ENCODE measurements at places on chromosomes 5 and 9.
A peak's percentile ranks its signal among the peaks of the same experiment; 100 is the strongest.

- DNase-seq = peak; percentile 71
These were observed 523 bp downstream of the MAML1 start for GRCh38 chr5:179732918-179733771.

- no peak for DNase-seq
These were observed 97.1 kb upstream of the TBCA start for GRCh38 chr5:77873239-77873638.

- no peak for DNase-seq
These were observed 86.0 kb upstream of the EQTN start for GRCh38 chr9:27382975-27383374.

DNA sequence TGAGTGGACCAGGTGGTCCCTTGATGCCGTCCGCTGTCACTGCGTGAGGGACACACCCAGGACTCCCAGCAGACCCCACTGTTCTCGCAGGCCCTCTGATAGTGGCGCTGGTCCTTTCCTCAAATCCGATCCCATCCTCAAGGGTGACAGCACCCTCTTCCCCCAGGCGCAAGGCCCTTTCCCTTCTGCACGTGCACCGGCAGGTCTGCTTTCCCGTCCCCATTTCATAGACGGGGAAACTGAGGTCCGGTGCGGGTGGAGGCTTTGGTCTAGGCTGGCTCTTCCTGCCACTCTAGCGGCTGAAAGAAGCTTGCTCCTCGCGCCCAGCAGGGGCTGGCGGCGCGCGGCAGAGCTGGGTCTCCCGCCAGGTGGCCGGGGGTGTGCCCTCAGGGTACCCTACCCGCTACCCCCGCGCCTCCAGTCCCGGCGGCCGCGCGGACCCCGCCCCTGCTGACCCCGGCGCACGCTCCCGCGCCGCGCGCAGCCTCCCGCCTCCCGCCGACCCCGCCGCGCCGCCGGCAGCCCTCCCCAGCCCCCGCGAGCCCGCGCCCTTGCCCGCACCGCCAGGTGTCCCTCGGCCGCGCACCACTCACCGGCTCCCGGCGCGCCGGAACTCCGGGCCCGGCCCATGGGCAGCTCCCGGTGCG, 453 bp downstream of the RASGEF1C start:
- no peak for DNase-seq

DNA sequence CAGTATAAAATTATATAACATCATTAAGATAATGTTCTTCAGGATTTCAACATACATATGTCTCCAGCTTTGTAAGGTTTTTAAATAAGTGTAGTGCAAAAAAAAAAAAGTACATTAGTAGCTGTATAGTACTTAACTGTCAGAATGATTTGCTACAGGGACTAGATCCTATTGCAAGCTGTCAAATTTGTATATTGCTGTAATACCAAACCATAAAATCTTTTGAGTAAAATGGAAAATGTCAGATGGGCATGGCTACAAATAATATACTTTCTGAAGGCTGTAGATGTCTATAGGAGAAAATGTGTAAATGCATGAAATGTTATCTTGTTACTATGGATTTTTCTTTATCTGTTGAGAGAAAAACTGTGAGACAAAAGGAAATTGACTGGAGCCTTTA, 298.5 kb downstream of the KDM4C start:
- DNase-seq = no peak

- DNase-seq = peak; percentile 98
These were observed 30.9 kb downstream of the GALNT10 start for GRCh38 chr5:154221371-154221896.

DNA sequence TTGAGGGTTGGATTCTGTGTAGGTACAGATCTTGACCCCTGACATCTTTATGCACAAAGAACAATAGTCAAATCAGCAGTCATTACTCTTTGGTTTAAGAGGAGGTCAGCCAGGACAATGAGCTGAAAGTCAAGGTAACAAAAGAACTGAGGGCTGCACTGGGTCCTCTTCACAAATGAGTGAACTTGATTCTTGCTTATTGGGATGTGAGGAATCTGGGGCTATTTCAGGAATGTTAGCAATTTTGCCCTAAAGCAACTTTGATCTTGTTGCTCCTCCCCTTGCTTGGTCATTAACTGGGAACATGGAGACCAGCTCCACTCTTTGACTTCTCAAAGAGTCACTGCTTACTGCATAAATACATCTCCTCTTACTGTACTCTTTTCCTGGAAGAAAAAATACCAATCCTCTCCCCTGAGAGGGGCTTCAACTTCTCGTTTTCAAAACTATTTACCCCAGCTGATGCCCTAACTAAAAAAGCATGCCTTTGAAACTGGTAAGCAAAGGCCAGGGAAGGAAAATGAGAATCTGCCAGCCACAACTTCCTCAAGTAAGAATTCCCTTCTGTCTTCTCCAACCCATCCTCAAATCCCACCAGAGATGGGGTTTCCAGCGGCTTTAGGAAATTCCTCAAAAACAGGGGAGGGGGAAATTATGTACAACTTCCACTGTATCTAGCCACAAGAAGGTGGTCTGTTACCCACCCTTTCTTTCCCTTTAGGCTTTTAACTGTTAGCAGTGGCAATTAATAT, 368.3 kb downstream of the ENC1 start:
- peak; percentile 80 for DNase-seq

- DNase-seq = no peak
These were observed 110.8 kb downstream of the HMHB1 start for GRCh38 chr5:143922718-143923117.

DNA sequence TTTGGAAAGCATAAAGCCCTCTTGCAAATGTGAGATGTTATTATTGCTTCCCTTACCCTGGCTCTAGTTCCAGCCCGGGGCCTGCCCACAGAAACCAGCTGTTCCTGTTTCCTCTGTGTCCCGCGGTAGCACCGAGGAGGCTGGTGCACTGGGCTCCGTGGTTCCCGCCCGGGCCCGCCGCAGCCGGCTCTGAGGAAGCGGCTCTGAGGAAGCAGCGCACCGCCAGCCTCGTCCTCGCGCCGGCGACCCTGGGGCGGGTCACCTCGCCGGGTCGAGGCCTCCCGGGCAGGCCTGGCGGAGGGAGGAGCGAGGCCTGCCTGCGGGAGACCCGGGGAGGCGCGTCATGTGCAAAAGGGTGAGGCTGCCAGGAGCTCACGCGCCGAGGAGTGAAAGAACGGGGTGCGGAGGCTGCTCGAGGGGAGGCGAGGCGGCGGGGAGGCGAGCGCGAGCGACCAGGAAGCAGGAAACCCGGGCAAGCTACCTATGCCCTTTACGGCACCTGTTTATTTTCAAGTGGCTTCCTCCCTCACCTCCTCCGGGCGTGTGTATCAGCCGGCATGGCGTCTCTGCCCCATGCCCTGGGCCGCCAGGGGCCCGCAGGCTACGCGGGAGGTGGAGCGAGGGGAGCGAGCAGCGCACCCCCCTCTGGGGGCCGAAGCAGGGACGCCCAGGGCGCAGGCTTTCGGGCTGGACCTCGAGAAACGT, 61.3 kb upstream of the MEGF10 start:
- peak; percentile 86 for DNase-seq

GRCh38 chr5:98144710-98145109, 628.8 kb upstream of the RGMB start:
- no peak for DNase-seq

DNA sequence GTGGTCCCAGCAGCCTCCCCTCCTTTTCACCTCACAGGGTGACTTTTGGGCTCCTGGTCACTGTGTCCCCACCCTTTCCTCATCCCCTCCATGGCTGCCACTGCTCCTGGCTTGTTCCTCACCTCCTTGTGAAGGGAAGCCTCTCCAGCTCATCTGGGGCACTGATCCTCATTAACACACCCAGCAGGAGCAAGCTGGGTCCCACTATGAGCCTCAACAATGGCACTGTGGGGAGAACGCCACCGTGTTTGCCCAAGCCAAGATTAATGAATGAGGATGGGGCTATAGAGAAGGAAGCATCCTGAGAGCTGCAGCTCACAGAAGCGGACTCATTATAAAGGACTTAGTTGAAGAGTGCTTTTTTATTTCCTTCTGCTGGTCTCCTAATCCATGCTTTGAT, 118.4 kb downstream of the MARCHF11 start:
- no peak for DNase-seq

- DNase-seq = no peak
These were observed 243.5 kb downstream of the MAST4 start for GRCh38 chr5:66839636-66840185.

DNA sequence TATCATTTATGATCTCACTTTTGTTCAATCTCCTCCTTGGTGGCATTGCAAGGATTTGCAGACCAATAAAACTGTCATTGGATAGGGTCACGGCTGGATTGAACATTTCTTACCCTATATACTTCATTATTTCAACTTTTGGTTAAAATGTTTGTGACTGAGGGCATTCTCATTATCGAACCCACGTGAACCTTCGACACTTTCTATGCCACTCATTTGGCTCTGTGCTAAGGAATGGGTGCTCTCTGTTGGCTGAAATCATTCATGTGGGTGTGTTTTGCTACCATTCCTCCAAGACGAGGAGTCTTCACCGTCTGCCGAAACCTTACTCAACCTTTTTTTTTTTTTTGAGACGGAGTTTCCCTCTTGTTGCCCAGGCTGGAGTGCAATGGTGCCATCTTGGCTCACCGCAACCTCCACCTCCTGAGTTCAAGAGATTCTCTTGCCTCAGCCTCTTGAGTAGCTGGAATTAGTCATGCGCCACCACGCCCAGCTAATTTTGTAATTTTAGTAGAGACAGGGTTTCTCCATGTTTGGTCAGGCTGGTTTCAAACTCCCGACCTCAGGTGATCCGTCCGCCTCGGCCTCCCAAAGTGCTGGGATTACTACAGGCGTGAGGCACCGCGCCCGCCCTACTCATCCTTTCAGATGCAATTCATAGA, 62.5 kb downstream of the CSNK1A1 start:
- DNase-seq = no peak

GRCh38 chr9:4152876-4153275, 147.0 kb downstream of the GLIS3 start:
- DNase-seq = no peak

DNA sequence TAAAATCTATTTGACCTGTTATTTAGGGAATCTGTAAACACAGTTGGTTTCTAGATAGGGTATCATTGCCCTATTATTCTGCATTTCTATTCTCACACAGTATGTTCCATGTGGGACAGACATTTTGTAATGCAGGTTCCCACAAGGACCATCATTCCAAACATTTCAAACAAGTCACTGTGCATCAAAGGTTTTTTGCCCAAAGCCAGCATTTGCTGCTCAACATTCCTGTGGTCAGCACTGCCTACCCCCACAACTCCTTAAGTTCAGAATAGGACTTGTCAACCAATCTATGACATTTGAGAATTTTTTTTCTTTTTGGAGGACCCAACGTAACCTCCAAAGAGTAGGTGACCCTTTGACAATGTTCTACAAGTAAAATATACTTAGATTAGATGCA, 95.7 kb downstream of the LPAR1 start:
- peak; percentile 87 for DNase-seq

- no peak for DNase-seq
These were observed 74.9 kb downstream of the GCNT4 start for GRCh38 chr5:74977471-74977870.

GRCh38 chr9:128898382-128898781, 16.4 kb downstream of the LRRC8A start:
- no peak for DNase-seq

- no peak for DNase-seq
These were observed 66.6 kb upstream of the TAF11L2 start for GRCh38 chr5:17431272-17432050.

GRCh38 chr9:84969084-84969483, 299.6 kb downstream of the NTRK2 start:
- no peak for DNase-seq

DNA sequence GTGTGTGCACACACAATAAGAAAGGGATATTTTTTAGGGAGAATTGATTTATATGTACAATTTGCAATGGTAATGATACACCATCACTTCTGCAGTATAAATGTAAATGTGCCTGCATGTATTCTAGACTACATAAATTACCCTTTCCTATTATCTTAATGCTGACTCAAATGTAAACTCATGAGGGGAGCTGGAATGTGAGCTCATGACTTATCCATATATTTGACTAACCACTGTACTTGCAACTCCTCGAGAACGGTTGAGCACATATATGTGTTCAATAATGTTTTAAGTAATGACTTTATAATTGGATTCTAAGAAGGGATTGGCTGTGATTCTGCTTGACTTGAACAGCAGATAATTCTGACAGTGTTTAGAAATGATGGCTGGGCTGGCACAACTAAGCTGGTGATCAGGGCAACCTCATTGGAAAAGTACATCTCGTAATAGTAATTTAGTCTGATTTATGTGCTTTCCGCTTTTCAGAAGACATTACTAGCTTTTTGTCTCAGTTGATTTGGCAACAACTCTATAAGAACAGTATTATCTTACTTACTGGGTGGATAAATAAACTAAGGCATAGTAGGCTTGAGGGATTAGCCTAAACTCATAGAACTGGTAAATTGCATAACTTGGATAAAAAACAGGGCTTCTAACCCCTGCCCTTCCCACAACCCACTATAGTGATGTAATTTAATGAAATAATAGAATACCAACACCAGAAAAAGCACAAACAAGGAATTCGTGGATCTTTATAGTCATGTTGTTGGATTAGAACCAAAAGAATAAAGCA, 130.2 kb upstream of the SPEF2 start:
- no peak for DNase-seq

DNA sequence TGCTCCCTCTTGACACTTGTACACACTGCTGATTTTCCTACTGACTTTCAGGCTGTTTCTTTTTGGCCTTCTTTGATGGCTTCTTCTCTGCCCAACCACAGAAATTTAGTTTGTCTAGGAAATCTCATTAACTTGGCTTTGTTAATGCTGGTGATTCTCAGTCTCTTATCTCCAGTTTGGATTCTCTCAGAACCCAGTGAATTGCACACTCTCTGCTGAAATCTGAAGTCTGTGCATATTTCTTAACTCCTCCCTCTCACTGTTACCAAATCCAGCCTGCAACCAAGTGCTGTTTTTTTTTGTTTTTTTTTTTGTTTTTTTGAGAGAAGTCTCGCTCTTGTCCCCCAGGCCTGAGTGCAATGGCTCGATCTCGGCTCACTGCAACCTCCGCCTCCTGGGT, 117.2 kb downstream of the CDC42SE2 start:
- DNase-seq = no peak

GRCh38 chr9:89822996-89823395, 218.2 kb downstream of the GADD45G start:
- no peak for DNase-seq

- no peak for DNase-seq
These were observed 60.3 kb upstream of the DNAH5 start for GRCh38 chr5:14004598-14005394.

DNA sequence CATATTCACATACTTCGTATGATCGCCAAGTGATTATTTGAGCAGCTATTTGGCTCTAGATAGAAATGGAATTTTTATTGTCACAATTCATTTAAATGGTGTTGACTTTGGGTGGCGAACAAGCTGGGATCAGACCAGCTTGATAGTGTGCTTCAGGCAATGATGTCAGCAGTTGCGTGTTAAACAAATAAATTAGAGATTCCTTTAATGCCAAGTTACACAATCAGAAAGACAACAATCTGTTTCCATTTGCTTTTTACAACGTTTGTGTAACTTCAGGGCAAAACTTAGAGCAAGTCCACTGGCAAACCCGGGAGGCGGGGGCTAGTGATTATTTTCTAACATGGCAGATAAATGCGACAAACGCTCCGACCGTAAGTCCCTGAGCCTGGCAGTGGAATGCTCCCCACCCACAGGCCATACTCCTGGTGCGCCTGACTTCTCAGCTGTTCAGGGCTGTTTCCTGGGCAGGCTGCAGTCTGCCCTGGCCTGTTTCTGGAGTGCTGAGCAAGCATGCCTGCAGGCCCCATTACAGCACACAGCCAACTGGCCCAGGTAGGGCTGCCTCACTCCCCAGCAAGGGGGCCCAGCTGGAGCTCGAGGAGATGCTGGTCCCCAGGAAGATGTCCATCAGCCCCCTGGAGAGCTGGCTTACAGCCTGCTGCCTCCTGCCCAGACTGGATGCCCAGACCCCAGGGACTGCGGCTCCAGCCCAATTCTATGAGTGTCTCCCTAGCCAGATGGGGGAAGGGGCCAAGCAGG, 88.7 kb downstream of the BASP1 start:
- peak; percentile 95 for DNase-seq
